ENCODE measurements at places on chromosomes 16 and 17. TPM values are rescaled to one million over a fixed set of nuclear protein-coding genes. Genes with fewer than 3 reads are reported as not detected.

DNA sequence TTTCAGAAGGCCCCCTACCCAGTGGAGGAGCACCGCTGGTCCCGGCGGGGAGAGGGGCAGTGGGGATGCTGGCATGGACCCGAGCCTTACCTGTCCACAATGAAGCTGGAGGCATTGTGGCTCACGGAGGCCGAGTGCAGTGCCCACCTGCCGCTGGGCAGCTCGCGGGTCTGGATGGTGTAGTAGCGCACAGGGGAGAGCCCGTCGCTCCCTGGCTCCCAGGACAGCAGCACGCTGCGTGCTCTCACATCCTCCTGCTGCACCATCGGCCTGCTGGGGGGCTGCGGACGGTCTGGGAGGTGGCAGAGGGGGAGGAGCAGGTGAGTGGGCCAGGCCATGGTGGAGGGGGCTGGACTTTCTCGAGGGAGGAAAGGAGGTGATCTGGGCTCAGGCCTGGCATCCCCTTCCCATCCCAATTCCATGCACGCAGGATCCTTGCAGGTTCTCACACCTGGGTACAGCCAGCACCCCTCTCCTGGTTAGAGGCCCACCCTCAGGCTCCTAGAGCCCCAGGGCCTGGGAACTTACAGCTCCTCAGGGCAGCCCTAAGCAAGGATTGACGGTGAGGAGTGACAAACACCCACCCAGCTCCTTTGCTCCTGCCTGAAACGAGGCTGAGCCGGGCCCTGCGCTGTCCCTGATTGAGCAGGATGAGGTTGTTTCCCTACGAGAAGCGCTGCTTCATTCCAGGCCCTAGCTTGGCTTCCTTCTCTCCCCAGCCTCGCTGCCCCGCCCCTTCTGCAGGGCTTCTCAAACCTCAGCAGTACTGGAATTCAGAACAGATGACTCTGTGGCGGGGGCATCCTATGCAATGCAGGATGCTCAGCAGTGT is 76.2 kb upstream of the CDC42EP4 start:
- peaks cover 4% of the 10 kb centered on the region for H3K27me3 ChIP-seq
- DNase-seq = peak; percentile 46
- no peaks in the 10 kb centered on the region for H3K4me1 ChIP-seq

CCL3 gene
- total RNA-seq = 0.36 TPM

- peak; percentile 88 for DNase-seq
- H3K27me3 ChIP-seq = no peaks in the 10 kb centered on the region
- no peaks in the 10 kb centered on the region for H3K36me3 ChIP-seq
- H3K27ac ChIP-seq = peak overlapping the region; percentile 89
Measured at GRCh38 chr17:31740611-31741082, 118.4 kb downstream of the COPRS start.

MGAT5B gene
- total RNA-seq = 0.59 TPM

- H3K36me3 ChIP-seq = peaks cover 70% of the 10 kb centered on the region
- no peak overlapping the region for H3K4me3 ChIP-seq
- no peaks in the 10 kb centered on the region for H3K27me3 ChIP-seq
- H3K27ac ChIP-seq = no peak overlapping the region
Measured at GRCh38 chr17:40151414-40151963, 11.2 kb downstream of the CASC3 start.

DNA sequence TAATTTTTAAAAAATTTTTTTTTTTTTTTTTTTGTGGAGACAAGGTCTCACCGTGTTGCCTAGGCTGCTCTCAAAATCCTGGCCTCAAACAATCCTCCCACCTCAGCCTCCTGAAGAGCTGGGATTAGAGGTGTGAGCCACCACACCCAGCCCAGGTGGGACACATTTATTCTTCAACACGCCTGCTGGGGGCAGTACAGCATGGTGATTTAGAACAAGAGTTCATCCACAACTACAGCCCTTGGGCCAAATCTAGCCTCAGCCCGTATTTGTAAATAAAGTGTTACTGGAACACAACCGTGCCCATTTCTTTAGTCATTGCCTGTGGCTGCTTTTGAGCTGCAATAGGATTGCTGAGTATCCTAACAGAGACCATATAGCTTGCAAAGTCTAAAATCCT is 92.8 kb downstream of the KATNIP start:
- no peaks in the 10 kb centered on the region for H3K27me3 ChIP-seq
- no peak overlapping the region for H3K27ac ChIP-seq
- no peak overlapping the region for H3K4me3 ChIP-seq
- DNase-seq = no peak
- H3K4me1 ChIP-seq = no peaks in the 10 kb centered on the region

DNA sequence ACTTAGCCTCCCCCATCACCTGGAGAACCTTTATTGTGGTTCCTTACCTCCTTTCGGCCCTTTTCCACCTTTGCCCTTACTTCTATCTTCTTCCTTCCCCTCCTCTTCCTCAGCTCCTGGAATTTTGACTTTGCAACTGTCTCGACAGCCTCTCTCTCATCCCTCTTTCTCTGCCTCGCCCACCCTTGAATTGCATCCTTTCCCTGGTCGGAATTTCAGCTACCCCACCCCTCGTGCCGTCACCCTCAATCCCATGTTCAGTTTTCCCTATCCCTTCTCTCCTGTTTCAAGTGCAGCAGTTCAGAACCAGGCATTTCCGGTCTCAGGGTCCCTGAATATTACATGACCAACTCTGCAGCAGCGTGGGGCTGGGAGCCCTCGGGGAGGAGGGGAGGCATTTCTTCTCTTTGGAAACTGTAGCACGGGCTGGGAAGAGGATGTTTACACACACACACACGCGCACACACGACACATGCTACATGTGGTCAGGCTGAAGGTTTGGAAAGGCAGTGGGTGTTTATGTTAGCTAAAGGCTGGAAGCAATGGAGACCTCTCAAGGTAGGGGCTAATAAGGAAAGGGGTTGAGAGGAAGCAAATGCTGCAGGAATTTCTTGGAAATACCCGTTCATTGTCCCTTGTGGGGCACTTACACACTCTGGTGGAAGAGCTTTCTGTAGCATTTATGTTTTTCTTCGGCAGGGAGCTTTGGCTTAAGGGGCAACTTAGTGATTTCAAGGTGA is 971 bp downstream of the MINK1 start:
- H3K4me3 ChIP-seq = peak overlapping the region; percentile 93
- peaks cover 11% of the 10 kb centered on the region for H3K4me1 ChIP-seq
- H3K27me3 ChIP-seq = no peaks in the 10 kb centered on the region
- H3K36me3 ChIP-seq = peaks cover 2% of the 10 kb centered on the region

GRCh38 chr17:5587438-5588032 is 3.2 kb upstream of the NLRP1 start:
- no peak overlapping the region for H3K4me3 ChIP-seq
- no peaks in the 10 kb centered on the region for H3K36me3 ChIP-seq
- H3K27ac ChIP-seq = no peak overlapping the region
- H3K27me3 ChIP-seq = peaks cover 5% of the 10 kb centered on the region
- DNase-seq = peak; percentile 43

DNA sequence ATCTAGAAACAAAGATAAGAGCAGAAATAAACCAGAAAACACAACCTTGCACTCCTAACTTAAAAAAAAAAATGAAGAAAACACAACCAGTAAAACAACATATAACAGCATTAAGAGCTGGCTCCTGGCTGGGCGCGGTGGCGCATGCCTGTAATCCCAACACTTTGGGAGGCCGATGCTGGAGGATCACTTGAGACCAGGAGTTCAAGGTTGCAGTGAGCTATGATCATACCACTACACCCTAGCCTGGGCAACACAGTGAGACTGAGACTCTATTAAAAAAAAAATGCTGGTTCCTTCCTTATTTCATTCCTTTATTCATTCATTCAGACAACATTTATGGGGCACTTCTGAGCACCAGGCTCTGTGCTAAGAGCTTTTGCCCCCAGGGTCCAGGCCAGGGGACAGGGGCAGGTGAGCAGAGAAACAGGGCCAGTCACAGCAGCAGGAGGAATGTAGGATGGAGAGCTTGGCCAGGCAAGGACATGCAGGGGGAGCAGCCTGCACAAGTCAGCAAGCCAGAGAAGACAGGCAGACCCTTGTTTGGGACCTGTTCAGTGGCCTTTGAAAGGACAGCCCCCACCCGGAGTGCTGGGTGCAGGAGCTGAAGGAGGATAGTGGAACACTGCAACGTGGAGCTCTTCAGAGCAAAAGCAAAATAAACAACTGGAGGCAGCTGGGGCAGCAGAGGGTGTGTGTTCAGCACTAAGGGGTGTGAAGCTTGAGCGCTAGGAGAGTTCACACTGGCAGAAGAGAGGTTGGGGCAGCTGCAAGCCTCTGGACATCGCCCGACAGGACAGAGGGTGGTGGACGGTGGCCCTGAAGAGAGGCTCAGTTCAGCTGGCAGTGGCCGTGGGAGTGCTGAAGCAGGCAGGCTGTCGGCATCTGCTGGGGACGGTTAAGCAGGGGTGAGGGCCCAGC is 2.6 kb downstream of the STH start:
- peak; percentile 38 for DNase-seq
- H3K4me1 ChIP-seq = peaks cover 8% of the 10 kb centered on the region
- no peak overlapping the region for H3K27ac ChIP-seq
- H3K27me3 ChIP-seq = no peaks in the 10 kb centered on the region

GRCh38 chr16:12345349-12345748 is 368.8 kb downstream of the SNX29 start:
- H3K4me1 ChIP-seq = peaks cover 17% of the 10 kb centered on the region
- no peak for DNase-seq
- no peaks in the 10 kb centered on the region for H3K27me3 ChIP-seq
- H3K27ac ChIP-seq = no peak overlapping the region
- H3K36me3 ChIP-seq = no peaks in the 10 kb centered on the region
- no peak overlapping the region for H3K4me3 ChIP-seq

DNA sequence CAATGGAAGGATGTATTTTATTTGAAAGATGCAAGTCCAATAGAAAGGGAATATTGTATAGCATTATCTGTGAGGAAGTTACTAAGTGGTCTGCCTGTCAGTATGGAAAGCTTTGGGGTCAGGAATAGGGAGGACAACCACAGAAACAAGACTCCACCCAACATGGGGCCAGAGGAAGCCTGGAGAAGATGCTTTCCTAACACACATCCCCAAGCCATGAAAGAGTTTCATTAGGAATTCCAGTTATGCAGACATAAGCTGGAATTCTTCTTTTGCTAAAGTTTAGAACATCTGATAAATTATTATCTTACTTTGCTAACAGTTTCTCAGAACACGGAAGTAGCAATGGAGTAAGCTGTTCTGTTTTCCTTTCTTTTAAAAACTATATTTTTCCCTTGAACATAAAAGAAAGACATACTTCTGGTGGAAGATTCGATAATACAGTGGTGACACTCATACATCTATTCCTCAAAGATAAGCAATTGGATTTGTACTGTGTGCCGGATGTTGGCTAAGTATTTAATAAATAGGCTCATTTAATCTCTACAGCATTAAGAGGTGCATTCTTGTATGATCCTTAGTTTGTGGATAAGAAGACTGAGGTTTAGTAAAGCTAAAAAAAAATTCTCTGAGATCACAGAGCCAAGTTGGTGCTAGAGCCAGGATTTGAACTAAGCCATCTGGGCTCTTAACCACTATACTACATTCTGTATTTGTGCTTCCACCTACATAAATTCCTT is 51.0 kb upstream of the GAS7 start:
- H3K27ac ChIP-seq = no peak overlapping the region
- DNase-seq = no peak
- no peak overlapping the region for H3K4me3 ChIP-seq

GRCh38 chr17:14746822-14747602 is 446.1 kb downstream of the HS3ST3B1 start:
- H3K36me3 ChIP-seq = no peaks in the 10 kb centered on the region
- no peak for DNase-seq
- H3K4me1 ChIP-seq = peaks cover 24% of the 10 kb centered on the region
- H3K27ac ChIP-seq = no peak overlapping the region
- H3K27me3 ChIP-seq = no peaks in the 10 kb centered on the region

DNA sequence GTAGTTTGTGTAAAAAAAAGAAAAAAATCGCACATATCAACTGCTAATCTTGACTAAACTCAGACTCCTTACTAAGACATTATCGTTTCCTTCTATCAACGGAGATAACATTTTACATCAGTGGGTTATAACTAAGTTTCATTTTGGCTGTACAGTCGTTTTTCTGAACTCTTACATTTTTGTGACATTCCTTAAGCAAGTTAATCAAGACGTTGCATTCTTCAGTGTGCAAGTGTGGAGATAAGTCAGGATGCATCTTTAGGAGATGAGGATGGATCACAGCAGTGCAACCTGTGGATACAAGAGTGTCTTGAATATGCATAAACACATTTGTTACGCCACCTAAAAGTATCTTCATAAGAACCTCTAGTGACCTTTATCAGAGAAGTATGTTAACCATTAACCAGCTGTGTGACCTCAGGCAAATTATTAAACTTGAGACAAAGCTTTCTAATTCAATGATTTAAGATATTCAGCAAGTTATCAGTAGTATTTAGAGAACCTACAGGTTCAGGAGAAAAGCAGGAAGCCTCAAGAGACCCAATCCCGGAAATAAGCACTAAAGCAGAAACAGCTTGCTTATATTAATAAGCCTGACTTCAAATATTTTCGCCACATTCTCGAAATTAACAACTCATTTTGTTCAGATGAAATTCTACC is 9.4 kb downstream of the CMC2 start:
- no peaks in the 10 kb centered on the region for H3K36me3 ChIP-seq
- DNase-seq = no peak
- H3K4me3 ChIP-seq = peak overlapping the region; percentile 34
- H3K27ac ChIP-seq = peak overlapping the region; percentile 32
- H3K4me1 ChIP-seq = peaks cover 32% of the 10 kb centered on the region

- peaks cover 31% of the 10 kb centered on the region for H3K36me3 ChIP-seq
- DNase-seq = no peak
- no peak overlapping the region for H3K27ac ChIP-seq
- no peak overlapping the region for H3K4me3 ChIP-seq
- no peaks in the 10 kb centered on the region for H3K27me3 ChIP-seq
Measured at GRCh38 chr17:81667754-81668153, 1.2 kb downstream of the CCDC137 start.

GRCh38 chr16:86798247-86799041 is 220.1 kb downstream of the FOXL1 start:
- H3K36me3 ChIP-seq = no peaks in the 10 kb centered on the region
- no peak for DNase-seq
- H3K27ac ChIP-seq = no peak overlapping the region
- H3K4me3 ChIP-seq = no peak overlapping the region
- no peaks in the 10 kb centered on the region for H3K4me1 ChIP-seq
- H3K27me3 ChIP-seq = peaks cover 65% of the 10 kb centered on the region
